Aorta (tissue), 5 donors: ENCODE measurements at places on chromosomes 12 and 14. TPM values are rescaled to one million over a fixed set of nuclear protein-coding genes. Genes with fewer than 3 reads are reported as not detected.

The AQP5 gene
- polyA plus RNA-seq = not detected

- no peak for DNase-seq
Measured at GRCh38 chr14:99415496-99416281, 65.0 kb downstream of the SETD3 start.

DNA sequence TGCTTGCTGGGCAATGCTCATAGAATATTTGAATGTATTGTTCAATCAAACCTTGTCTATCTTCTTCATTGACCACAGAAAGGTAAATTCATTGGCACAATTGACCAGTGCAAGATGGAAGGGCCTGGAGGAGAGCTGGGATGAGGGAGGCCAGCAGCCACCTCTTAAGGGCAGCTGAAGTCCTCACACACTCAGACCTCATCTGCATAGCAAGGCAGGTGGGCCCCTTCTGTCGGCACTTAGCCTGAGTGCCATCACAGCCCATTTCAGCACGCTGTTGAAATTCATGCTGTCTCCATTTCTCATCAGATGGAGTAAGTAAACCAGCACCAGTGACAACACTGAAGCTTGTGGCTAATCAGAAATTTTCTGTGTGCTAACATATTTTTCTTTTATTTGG lies 25.4 kb upstream of the HMGA2 start:
- no peak for DNase-seq

The PRIMA1 gene
- 0.69 TPM for polyA plus RNA-seq

GRCh38 chr12:27787559-27787958 lies 7.5 kb upstream of the MANSC4 start:
- DNase-seq = no peak

The KRT72 gene
- polyA plus RNA-seq = not detected

DNA sequence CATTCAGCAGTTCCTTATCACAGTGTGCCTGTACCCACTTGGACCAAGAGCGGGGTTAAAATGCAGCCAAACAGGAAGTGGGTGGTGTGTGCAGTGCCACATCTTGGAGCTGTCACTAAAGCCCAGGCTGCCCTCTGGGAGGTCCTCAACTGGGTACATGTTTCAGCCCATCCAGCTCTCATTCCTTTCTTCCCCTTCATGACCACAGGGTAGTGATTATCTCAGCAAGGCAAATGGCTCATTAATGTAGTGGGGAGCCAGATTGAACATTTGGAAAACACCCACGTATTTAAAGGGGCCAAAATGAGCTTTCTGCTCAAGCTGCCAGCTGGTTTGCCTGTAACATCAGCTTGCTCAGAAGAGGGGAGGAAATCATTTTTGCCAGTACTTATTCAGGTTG lies 210.8 kb upstream of the BTG1 start:
- no peak for DNase-seq
